ENCODE measurements at places on chromosomes 3 and 15.

GRCh38 chr3:166580561-166580960, 743.3 kb upstream of the BCHE start:
- DNase-seq: no peak

DNA sequence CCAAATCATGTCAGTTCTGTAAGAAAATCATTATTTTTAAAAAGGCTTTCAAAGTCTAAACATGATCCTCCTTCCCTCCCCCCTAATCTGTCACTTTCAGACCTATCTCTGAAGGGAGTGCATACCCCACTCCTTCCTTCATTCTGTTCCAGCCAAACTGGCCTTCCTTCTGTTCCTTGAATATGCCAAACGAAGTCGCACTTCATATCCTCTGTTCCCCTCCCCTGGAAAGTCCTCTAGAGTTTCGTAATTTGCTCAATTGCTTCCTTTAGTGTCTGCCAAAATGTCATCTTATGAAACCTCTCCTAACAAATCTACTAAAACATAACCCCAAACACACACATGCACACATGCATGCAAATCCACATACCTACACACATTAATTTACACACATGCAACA, 69.5 kb upstream of the TUSC7 start:
- no peak for DNase-seq

- DNase-seq: no peak
Measured at GRCh38 chr3:23760871-23761373, 44.8 kb upstream of the UBE2E1 start.

- DNase-seq: no peak
Measured at GRCh38 chr15:35437157-35437556, 108.8 kb downstream of the DPH6 start.

DNA sequence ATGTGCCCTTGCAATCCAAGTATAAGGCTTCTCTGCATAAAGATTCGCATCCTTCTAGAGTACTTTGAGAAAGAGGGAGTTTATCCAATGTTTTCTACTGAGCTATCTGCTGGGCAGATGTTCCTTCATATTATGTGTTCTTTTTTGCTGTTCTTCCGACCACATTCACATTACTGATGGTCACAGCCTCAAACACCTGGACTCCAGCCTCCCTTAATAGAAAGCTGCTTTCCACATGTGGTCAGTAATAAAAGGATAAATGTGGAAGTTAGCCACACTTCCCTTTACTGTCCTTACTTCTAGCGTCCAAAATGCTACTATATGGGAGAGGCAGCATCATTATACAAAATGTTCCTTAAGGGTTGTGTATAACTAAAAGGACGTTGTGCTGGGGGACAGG, 116.9 kb downstream of the CD47 start:
- DNase-seq: no peak

DNA sequence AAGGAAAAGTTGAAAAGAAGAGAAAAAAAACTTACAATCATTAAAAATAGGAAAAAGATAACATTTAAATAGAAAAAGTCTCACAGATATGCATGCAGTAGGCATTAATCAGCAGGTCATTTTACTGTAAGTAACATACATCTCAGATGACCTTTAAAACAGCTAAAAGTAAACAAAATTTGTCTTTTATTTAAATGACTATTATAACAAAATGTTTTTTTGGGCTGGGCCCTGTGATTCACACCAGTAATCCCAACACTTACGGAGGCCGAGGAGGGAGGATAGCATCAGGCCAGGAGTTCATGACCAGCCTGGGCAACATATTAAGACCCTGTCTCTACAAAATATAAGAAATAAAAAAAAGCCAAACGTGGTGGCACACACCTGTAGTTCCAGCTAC, 14.7 kb downstream of the IQGAP1 start:
- no peak for DNase-seq

All from activated naive CD4-positive, alpha-beta T cell (primary cell).